HS-27A (cell line): ENCODE measurements at places on chromosomes 16 and 17.

DNA sequence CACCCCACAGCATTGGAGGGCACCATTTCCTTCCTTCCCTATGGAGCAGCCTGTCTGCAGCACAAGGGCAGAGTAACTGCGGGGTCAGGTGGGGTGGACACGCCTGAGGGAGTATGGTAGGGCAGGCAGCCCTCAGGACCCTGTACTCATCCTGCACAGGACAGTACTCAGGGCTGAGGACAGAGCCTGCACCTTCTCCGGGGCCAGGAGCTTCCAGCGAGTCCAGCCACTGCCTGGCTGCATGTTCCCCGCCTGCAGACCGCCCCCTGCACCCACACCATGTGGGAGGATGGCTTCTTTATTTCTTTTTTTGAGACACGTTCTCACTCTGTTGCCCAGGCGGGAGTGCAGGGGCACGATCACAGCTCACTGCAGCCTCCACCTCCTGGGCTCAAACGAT lies 47.6 kb upstream of the CDC42EP4 start:
- no peak for DNase-seq

- no peak for DNase-seq
Measured at GRCh38 chr16:28985211-28986041, 574 bp downstream of the LAT start.

GRCh38 chr17:61524319-61524718 lies 66.7 kb downstream of the NACA2 start:
- DNase-seq = no peak

DNA sequence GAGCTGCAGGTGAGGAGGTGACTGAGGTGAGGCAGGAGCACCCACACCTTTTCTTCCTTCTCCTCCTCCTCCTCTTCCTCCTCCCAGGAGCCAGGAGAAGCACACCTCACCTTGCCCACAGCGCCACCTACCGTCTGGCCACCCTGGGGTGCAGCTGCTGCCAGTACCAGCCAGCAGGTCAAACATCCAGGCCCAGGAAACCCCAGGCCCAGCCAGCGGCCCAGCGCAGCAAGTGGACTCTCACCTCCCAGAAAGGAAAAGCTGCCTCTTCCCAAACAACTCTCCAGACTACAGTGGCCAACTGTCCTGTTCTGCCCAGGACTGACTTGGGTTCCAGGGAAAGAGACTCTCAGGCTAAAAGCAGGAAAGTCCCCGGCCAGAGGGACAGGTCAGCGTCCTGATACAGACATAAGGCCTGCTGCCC lies 22.7 kb downstream of the PEMT start:
- DNase-seq = peak; percentile 19

DNA sequence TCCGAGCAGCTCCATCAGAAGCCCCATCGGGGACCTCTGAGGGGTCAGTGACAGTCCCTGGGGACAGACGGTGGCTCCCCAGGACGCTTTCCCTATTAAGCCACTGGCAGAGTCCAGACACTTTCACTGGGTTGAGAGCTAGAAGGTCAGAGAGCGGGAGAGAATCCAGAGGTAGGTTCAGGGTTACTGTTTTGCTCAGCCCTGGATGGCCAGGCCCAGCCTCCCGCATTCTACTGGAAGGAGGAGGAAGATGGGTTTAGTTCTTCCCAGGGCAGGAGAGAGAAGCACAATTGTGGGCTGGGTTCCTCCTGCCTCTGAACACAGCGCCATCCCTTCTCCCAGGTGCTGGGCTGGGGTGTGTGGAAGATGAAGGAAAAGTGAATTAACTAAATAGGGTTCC lies 452.8 kb downstream of the SLC39A11 start:
- no peak for DNase-seq

- DNase-seq = no peak
Measured at GRCh38 chr17:49067163-49067562, 65.4 kb upstream of the B4GALNT2 start.

- DNase-seq = no peak
Measured at GRCh38 chr16:71843572-71843971, 2.2 kb upstream of the ATXN1L start.

DNA sequence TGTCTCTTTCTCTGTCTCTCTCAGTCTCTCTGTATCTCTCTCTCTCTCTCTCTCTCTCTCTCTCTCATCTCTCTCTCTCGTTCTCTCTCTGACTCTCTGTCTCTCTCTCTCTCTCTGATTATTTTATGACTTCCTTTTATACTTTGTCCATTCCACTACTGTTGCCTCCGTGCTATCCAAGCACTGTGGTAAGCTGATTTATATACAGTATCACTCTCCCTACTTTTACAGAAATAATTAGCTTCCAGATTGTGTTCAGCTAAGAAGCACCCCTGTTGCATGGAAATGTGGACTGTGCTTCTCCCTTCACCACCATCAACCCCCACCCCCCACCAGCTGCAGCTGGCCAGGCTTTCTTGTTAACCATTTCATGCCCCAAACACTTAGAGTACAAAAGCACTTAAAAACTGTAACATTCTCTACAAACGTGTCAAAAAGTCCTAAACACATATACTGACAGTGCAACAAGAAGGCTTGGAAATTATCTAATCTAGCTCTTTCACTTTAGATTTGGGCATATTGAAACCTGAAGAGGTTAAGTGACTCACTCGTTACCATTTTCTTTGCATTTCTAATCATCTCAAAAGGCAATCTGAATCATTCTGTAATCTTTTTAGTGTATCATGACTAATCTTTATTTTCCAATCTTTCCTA lies 11.6 kb upstream of the TMEM100 start:
- DNase-seq = no peak

DNA sequence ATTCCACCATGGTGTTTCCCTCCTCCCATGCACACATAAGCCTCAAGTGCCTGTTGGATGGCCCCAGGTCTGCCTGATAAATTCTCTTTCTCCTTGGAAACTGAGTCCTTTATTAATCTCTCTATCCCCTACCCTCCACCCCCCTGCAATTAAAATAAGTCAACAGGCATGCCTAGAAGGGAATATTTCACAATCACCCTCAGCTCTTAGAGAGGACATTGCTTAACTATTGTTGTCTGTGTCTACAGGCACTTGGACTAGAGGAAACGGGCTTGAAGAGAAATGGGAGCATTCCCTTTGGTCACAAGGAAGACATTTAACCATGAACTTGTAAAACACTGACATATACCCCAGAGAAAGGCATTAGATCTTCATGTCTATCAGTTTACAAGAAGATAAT lies 39.5 kb downstream of the RCVRN start:
- DNase-seq = no peak

DNA sequence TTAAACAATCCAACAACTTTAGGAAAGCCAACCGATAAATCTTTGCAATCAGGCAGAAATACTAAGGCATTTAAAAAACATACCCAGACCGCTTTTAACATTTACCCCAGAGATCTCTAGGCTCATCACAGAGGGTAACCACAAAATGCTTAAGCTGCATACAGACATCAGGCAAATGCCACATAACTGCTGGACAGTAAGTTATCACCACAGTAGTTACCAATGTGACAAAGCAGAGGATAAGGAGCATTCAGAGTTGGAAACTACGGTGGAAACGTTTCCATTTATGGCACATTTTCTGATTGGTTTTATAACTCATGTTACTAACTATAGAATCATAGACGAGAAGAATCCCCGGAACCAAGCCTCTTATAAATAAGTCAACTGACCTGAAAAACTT lies 77.5 kb downstream of the KANSL1 start:
- DNase-seq = no peak

- DNase-seq = no peak
Measured at GRCh38 chr16:49562228-49562627, 188.6 kb downstream of the C16orf78 start.

- DNase-seq = no peak
Measured at GRCh38 chr16:71846431-71846830, 655 bp downstream of the ATXN1L start.

- DNase-seq = no peak
Measured at GRCh38 chr16:73280388-73280787, 232.5 kb upstream of the ZFHX3 start.

DNA sequence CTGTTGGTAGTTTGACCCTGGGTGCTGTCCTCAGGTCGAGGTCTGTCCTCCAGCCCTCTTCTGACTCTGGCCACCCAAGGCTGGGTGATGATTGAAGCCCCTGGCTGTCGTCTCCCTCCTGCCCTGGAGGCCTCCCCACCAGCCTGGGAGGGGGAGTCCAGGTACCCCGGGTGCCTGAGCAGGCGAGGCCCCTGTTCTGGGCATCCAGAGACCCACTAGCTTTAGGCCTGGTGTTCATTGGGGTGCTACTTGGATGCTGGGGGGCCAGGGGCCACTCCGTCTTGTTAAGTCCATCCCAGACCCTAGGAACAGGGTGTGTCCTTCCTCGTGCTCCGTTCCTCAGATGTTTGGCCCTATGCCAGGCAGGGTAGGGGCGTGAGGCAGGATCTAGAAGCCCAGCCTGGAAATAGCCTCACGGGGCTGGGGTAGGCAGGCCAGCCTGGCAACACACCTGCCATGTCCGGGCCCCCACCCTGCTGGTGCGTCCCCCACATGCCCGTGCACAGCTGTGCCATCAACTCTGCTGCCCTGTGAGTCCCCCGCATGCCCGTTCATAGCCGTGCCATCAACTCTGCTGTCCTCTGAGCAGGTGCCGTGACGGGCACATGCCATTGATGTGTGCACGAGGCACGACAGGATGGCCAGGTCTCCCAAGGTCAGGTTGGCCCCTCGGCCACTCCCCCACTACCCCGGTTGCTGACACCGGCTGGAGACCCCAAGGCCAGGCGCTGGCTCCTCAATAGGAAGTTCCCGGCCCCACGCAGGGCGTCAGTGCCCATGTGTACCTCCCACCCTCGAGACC lies 36.9 kb downstream of the GINS2 start:
- DNase-seq = no peak

DNA sequence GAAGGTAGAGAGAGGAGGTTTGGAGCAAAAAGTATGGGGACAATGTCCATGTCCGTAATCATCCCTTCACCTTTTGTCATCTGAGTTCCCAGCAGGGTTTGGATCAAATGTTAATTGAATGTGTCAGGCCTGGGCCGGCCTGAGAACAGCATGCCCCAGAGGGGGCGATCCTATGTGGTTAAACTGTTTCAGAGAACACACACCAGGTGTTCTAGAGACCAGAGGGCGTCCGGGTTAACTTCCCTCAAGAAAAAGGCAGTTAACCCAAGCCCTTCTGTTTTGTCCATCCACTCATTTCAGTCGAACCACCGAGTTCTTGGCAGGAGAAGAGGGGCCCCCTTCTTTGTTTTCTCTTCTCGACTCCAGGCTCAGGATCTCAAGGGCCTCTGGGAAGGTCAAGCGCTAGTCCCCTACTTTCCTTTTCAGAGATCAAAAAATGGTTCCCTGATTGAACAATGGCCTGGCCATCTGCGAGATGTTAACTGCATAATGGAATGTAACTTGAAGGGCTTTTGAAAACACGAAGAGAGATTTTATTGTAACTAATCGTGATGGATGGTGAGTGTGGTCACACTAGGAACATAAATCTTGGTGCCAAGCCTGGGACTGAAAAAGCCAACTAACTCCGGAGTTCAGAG lies 142.5 kb downstream of the IRX3 start:
- no peak for DNase-seq

DNA sequence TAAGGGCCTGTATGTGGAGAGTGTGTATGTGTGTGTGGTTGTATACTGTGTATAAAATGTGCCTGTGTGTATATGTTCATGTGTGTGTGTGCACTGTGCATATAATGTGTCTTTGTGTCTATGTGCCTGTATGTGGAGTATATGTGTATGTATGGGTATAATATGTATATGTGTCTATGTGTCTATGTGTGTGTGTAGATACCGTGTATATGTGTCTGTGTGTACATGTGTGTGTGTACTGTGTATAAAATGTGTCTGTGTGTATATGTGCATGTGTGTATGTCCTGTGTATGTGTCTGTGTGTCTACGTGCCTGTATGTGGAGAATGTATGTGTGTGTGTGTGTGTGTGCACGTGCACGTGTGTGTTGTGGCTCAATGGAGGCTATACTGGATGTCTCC lies 200.4 kb upstream of the ZFHX3 start:
- no peak for DNase-seq

GRCh38 chr17:66691644-66692420 lies 143.1 kb upstream of the CACNG5 start:
- no peak for DNase-seq

DNA sequence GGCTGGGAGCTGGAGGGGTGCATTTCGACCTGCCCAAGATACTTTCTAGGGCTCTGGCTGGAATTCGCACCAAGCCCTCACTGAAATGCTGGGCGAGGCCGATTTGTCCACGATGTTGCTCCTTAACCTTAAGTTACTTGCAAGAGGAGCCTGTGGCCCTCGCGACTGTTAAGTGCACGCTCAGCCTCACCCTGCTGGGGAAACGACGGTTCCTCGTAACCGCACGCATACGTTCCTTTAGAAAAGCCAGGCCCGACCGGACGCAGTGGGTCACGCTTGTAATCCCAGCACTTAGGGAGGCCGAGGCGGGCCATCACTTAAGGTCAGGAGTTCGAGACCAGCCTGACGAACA lies 607 bp upstream of the NCOR1 start:
- DNase-seq = no peak

GRCh38 chr17:82661717-82662683 lies 13.8 kb upstream of the WDR45B start:
- DNase-seq = no peak

- no peak for DNase-seq
Measured at GRCh38 chr16:64586781-64587180, 535.1 kb downstream of the CDH11 start.

DNA sequence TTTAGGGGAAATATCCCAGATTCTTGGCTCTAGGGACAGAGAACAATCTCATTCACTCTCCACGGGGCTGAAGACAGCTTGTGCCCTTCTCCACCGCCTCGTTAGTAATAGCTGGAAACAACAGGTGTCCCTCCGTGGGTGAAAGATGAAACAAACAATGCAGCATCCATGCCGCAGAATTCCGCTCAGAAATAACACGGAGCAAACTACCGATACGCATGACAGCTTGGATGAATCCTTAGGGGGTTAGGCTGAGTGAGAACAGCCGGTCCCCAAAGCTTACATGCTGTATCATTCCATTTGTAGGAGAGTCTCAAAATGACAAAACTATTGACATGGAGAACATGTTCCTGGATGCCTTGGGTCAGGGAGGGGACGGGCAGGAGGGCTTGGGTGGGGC lies 29.4 kb upstream of the CACNG1 start:
- DNase-seq = no peak

DNA sequence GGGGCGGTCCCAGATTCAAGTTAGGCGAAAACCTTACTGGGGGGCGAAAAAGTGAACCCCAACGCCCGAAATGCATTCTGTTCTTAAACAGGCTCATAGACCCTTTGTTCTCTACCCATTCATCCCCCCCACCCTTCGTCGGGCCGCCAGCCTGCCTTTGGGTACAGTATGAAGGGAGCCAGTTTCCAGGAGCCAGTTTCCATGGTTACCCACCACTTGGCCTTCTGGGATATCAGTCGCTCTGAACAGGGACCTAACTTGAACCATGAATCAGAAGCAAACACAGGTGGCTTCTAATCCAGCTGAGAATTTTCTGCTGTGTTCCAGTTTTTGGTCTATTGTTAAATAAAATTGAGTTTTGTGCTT lies 532 bp downstream of the DHX40 start:
- DNase-seq = peak; percentile 43

- no peak for DNase-seq
Measured at GRCh38 chr17:74337834-74338500, 11.9 kb downstream of the KIF19 start.

- no peak for DNase-seq
Measured at GRCh38 chr16:85402910-85403692, 210.0 kb upstream of the GSE1 start.

- no peak for DNase-seq
Measured at GRCh38 chr17:80252871-80253270, 7.8 kb upstream of the RNF213 start.
